Sigmoid colon (tissue), 7 donors: ENCODE measurements at places on chromosomes 12 and 14. TPM values are rescaled to one million over a fixed set of nuclear protein-coding genes. Genes with fewer than 3 reads are reported as not detected.

PRKAB1 gene
- total RNA-seq, result 20.2 TPM

CD163 gene
- 81.4 TPM for total RNA-seq

DNA sequence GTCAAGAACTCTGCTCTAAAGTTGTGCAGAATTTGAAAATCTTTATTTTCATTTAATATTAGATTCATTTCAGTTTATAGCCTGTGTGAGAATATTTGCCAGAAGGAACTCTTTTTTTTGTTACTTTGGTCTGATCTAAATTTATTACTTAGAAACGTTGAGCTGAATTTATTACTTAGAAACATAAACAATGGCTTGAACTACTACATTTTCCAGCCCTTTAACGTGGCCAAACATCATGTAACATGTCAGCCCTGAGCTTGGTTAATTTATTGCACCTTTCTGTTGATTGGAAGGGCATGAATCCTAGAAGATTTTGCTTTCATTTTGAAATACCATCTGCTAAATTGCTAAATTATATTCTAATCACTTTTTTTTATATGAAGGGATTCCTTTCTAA, 241.4 kb downstream of the TMEM117 start:
- H3K27ac ChIP-seq, result peak overlapping the region; percentile 11
- no peak overlapping the region for H3K4me3 ChIP-seq
- H3K4me1 ChIP-seq, result no peaks in the 10 kb centered on the region
- H3K27me3 ChIP-seq, result no peaks in the 10 kb centered on the region
- no peak for DNase-seq

DNA sequence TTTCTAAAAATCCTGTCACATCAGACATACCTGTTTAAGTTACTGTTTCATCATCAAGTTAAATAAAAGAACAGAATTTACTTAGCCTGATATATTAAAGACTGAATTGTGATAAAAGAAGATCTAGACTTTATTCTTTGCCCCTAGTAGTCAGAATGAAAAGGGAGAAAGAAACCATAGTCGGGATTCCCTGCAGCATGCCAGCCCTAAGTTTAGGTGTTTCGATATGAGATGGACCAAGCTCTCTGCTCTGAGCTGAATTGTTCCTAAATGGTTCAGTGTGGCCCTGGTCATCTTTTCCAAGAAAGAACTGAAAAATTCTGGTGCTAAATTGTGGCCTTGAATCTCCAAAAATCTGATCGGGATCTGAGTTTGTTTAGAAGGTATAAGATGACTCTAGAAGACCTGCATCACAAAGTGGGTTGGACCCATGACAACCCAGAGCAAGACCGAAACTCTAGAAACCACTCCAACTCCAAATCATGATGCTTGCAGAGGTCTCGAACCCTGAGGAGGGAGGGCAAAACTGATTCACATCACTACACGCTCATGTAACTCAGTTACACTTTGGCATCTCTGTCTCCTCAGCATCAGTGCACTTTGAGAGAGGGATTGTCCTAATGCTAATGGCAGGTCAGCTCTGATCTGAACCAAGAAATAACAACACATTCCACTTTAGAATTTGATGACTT, 15.7 kb downstream of the PTGER2 start:
- H3K36me3 ChIP-seq, result no peaks in the 10 kb centered on the region
- peaks cover 10% of the 10 kb centered on the region for H3K4me1 ChIP-seq
- no peak overlapping the region for H3K4me3 ChIP-seq
- no peak overlapping the region for H3K27ac ChIP-seq
- DNase-seq, result no peak

GRCh38 chr14:73003681-73004080, 23.2 kb downstream of the ZFYVE1 start:
- H3K36me3 ChIP-seq, result peaks cover 14% of the 10 kb centered on the region
- H3K4me1 ChIP-seq, result peaks cover 21% of the 10 kb centered on the region
- no peak for DNase-seq
- H3K27me3 ChIP-seq, result no peaks in the 10 kb centered on the region
- H3K4me3 ChIP-seq, result no peak overlapping the region
- no peak overlapping the region for H3K27ac ChIP-seq

DNA sequence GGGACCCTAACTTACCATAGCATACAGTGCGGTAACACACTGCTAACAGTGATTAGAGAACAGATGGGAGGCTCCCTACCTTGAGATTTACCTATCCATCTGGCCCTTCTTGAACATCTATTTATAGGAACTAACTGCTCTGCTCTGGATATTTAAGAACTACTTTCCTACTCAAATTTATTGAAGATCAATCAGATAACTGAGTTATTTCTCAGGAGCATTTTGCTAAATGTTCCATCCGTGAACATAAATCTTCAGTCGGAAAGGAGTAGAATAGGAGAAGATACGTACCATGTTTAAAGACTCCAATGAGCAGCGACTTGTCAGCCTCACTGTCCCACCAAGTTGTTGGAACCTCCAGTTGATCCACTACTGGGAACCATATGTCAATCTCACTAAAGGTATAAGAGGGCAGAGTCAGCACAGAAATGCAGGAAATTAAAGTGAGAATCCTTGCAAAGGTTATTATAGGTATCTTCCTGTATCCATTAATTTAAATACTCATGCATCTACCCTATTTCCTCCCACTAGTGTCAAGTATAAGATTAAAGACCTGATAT, 15.6 kb upstream of the SUPT16H start:
- no peak for DNase-seq
- no peak overlapping the region for H3K4me3 ChIP-seq
- no peak overlapping the region for H3K27ac ChIP-seq
- H3K27me3 ChIP-seq, result no peaks in the 10 kb centered on the region
- peaks cover 97% of the 10 kb centered on the region for H3K36me3 ChIP-seq

TGM1 gene
- total RNA-seq, result 1.1 TPM

- H3K27ac ChIP-seq, result peak overlapping the region; percentile 84
- H3K36me3 ChIP-seq, result no peaks in the 10 kb centered on the region
- H3K27me3 ChIP-seq, result no peaks in the 10 kb centered on the region
- H3K4me1 ChIP-seq, result no peaks in the 10 kb centered on the region
- H3K4me3 ChIP-seq, result peak overlapping the region; percentile 3
Measured at GRCh38 chr14:99522934-99523703, 41.9 kb downstream of the CCNK start.

DNA sequence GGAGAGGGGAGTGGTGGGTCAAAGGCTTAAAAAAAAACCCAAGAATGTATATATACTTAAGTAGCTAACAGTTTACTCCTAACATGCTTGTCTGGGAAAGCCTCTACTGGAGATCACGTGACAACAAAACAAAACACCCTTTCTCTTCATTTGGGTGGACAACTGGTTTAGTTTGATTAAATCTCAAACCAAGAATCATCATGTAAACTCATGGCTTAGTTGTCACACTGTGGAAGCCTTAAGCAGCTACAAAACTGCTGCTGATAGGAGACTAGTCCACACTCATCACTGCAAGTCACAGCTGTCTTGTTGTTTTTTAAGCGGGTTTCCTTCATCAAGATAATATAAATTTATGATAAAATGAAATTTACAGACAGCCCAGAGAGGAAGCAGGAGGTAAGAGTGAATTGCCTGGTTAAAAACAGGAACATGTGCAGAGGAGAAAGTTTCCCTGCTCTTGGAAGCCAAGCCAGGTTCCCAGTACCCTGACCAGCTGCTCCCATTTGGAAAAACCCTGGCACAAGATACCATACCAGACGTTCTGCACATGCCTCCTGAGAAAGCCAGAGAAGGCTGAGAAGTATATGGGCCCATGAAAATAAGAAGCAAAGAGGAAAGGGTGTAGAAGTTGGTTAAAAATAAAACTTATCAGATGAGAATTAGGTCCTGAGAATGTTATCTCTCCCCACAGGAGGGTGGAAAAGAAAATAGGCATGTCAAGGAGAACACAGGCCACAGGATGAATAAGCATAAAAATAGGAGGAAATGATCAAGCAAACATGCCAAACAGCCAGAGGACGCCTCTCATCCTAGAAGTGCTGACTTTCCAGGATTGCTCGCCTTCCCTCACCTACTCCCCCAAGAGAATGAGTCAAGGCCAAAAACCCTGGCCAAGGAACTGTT, 34.0 kb downstream of the EGLN3 start:
- no peak overlapping the region for H3K27ac ChIP-seq
- no peak for DNase-seq
- H3K4me1 ChIP-seq, result peaks cover 27% of the 10 kb centered on the region
- no peaks in the 10 kb centered on the region for H3K36me3 ChIP-seq

DNA sequence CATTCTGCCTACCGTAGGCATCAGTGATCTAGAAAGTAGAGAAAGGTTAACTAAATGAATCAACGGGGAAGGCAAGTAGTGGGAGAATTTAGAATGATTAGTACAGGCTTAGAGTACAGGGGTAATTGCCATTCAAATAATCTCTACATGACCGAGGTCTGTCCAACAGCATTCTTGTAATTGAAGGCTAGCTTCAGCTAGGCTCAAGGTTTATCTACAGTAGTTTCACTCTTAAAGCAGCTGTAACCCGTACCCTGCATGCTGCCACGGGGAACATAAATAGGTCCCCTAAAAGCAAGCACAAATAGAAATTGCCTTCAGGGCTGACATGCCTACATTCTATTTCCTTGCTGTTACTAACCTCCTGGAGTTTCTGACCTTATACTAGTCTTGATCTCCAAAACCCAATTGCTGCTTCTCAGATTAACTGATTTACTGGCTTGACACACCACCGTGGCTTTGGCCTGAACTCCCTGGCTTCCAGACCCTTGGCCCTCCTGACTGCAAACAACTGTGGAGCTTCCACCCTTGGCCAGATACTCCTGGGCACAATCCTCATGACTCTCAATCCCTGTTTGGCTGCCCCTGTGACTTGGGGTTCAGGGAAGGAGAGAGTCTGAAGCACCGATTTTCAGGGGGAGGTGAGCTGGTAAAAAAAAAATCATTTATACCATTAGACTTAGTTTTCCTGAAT, 242.1 kb upstream of the FOXN3 start:
- no peak for DNase-seq
- H3K27ac ChIP-seq, result peak overlapping the region; percentile 43
- H3K36me3 ChIP-seq, result no peaks in the 10 kb centered on the region
- H3K4me3 ChIP-seq, result no peak overlapping the region
- no peaks in the 10 kb centered on the region for H3K27me3 ChIP-seq

- no peak overlapping the region for H3K4me3 ChIP-seq
- no peak overlapping the region for H3K27ac ChIP-seq
- no peak for DNase-seq
- peaks cover 23% of the 10 kb centered on the region for H3K4me1 ChIP-seq
- no peaks in the 10 kb centered on the region for H3K27me3 ChIP-seq
- no peaks in the 10 kb centered on the region for H3K36me3 ChIP-seq
Measured at GRCh38 chr12:65319688-65320200, 41.3 kb downstream of the MSRB3 start.

NOS1 gene
- total RNA-seq, result 12.6 TPM

GRCh38 chr14:20662968-20663732, 21.2 kb upstream of the RNASE4 start:
- H3K27me3 ChIP-seq, result peaks cover 49% of the 10 kb centered on the region
- no peak overlapping the region for H3K27ac ChIP-seq
- peaks cover 5% of the 10 kb centered on the region for H3K4me1 ChIP-seq
- H3K36me3 ChIP-seq, result no peaks in the 10 kb centered on the region
- DNase-seq, result peak; percentile 73
- H3K4me3 ChIP-seq, result peak overlapping the region; percentile 30

DNA sequence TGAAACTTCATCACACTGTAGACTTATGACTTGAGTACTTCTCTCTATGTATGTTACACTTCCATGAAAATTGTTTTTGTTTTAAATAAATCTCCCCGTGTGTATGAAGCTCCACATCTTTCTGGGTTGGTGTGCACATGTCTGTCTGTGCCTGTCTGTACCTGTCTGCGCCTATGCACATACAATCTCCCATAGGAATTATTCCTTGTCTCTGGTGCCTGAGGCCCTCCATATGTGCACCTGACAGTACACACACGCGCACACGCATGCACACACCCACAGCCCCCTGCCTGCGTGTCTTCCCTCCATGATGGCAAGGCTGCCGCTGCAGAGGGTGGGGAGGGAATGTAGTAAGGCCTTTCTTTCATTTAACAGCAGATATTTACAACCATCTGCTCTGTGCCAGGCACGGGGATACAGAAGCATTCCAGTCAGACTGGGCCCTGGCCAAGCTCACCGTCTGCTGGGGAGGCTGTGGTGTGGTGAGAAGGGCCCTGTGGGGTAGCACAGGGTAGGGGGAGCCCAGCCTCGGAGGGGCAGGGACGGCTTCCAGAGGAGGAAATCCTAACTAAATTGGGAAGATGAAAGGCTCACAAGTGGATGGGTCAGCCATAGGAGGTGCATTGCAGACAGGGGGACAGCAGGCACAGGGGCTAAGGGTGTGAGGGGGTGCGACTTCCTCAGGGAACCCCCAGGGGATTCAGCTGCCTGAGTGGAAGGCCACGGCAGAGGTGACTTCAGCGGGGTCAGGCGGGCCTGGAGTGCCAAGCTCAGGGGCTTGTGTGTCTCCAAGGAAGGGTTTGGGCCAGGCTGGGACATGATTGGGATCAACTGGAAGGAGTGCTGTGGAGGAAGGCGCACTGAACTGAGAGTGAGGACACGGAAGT, 26.1 kb downstream of the KRT8 start:
- no peak for DNase-seq
- H3K27me3 ChIP-seq, result no peaks in the 10 kb centered on the region
- H3K4me3 ChIP-seq, result no peak overlapping the region
- H3K36me3 ChIP-seq, result no peaks in the 10 kb centered on the region
- peaks cover 33% of the 10 kb centered on the region for H3K4me1 ChIP-seq

DBX2 gene
- total RNA-seq, result not detected

RARG gene
- total RNA-seq, result 9.9 TPM
